ENCODE measurements at places on chromosomes 16 and 17.
A peak's percentile ranks its signal among the peaks of the same experiment; 100 is the strongest.

GRCh38 chr16:81633147-81633619 is 145.9 kb upstream of the PLCG2 start:
- no peak for DNase-seq

GRCh38 chr17:42322382-42323267 is 34.3 kb downstream of the STAT5A start:
- peak; percentile 79 for DNase-seq

GRCh38 chr16:58048494-58049231 is 23.1 kb downstream of the MMP15 start:
- no peak for DNase-seq

GRCh38 chr17:74342224-74342623 is 16.2 kb downstream of the KIF19 start:
- no peak for DNase-seq

DNA sequence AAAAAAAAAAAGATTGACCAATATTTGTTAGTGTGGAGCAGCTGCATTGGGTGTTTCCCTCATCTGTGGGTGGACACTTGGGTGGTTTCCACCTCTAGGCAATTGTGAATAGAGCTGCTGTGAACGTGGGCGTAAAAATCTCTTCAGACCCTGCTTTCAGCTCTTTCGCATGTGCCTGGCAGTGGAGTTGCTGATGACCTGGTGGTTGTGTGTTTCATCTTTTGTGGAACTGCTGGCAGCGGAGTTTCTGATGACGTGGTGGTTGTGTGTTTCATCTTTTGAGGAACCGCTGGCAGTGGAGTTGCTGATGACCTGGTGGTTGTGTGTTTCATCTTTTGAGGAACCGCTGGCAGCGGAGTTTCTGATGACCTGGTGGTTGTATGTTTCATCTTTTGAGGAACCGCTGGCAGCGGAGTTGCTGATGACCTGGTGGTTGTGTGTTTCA is 21.4 kb downstream of the ZC3H18 start:
- DNase-seq = no peak

DNA sequence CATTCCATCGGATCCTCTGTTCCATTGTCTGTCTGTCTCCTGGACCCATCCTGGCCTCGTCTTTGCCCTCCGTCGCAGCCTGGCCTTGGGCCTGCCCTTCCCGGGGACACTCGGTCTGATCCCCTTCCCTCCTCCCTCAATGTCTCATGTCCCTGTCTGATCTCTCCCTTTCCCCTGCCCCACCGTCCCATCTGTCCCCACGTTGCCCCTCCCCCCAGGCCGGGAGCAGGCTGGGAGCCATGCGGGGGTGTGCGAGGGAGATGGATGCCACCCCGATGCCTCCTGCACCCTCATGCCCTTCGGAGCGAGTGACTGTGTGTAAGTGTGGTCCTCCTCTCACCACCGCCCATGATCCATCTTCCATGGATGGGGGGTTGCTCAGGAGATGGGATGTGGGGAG is 5.3 kb upstream of the ATP2A1 start:
- DNase-seq = no peak

DNA sequence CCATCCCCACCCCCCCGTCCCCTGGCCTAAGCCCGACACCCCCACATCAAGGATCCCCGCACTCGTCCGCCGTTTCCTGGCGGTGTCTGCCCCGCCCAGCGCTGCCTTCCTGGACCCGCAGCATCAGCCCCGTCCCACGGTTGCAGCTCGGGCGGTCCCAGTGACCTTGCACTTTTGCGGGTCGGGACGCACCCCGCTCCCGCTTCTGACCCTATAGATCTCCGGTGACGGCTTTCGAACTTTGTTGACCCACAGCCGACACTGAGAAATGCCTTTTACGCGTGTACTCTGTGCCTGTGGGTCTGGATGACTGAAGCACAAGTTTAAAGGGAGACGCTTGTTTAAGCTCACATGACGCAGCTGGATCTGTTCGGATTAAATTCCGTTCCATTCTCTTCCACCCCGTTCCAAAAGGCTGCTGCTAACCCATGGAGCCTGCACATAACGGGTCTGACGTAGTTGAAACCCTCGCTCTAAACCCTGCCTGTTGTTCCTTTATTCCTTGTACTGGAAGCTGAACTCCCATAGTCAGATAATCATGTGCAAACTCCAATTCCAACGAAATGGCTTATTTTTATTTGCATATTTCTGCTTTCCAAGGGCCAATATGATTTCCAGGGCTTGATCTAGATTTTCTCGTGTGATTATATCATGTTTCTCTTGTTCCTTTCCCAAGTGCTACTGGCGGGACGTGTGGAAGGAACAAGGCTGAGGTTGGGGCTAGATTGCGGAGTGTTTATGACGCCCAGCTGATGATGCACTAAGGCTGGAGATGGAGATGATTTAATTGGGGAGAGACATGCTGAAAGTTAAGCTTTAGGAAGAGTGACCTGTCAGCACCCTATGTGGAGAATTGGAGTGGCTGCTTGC is 834 bp downstream of the FLYWCH1 start:
- no peak for DNase-seq

GRCh38 chr17:37608351-37609169 is 658 bp downstream of the SYNRG start:
- DNase-seq = peak; percentile 22

- no peak for DNase-seq
Observed at GRCh38 chr17:76883744-76884525, 15.7 kb downstream of the MGAT5B start.

Measured in RCC 7860 (cell line).